Left ventricle myocardium inferior (tissue), 1 donor: ENCODE measurements at places on chromosomes 12 and 14. TPM values are rescaled to one million over a fixed set of nuclear protein-coding genes. Genes with fewer than 3 reads are reported as not detected.
A peak's percentile ranks its signal among the peaks of the same experiment; 100 is the strongest.

DNA sequence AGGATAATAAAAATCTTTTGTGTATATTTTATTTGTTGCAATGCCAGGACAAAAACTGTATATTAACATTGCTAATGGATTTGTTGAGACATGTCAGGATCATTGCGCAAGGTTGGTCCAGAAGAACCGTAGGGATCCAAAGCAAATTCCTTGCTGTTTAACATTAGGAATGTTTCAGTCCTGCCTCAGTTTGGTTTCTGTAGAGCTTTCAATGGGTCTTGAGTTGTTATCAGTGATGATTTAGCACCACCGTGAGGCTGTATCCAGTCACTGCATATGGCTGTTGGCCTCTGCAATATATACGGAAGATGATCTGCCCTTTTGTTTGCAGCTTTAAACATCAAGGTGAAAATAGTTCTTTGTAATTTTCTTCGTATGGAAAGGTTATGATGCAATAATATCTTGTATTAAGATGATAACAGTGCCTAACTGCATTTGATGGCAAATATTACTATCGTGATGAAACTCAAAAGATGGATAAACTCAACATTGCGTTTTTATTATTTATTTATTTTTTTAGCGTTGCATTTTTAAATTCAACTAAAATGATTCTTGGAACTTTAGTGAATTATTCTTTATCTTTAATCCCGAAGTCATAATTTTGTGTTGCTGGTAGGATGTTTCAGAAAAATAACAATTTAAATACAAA lies 231.2 kb downstream of the AKAP6 start:
- peaks cover 57% of the 10 kb centered on the region for H3K4me1 ChIP-seq
- no peak overlapping the region for H3K4me3 ChIP-seq
- no peak for DNase-seq

GRCh38 chr12:66152732-66153131 lies 17.1 kb downstream of the TMBIM4 start:
- H3K4me3 ChIP-seq, result no peak overlapping the region
- H3K27ac ChIP-seq, result no peak overlapping the region
- no peak for DNase-seq
- peaks cover 36% of the 10 kb centered on the region for H3K36me3 ChIP-seq

DNA sequence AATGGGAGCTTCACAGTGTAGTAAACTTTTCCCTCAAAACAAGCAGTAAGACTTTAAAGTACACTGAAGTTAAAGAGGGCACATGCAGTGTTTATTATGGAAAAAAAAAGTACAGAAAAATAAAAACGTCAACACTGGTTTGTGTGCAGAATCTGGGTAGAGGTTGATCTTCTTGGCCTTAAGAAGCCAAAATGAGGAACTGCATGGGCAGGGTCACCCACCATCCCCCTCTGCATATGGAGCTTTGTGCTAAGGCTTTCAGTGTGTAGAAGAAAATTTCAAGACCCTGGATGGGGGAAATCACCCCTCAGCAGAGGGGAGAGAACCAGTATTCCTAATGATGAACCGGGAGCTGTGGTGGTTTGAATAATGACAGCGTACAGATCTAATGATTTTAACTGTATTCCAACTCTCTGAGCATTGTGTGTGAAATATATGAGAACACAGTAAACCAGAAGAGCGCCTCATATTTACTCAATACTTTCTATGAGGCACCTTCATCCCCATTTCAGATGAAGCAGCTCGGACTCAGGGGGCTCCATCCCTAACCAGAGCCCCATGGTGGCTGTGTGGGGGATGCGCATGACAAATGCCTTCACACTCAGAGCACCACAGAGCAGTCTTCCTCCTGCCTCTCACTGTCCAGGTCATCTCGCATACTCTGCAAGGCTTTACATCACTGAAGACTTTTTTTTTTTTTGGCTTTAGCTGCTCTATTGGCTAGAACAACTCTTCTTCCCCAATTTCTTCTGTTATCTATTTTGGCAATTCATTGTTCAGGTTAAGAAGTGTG lies 33.4 kb downstream of the ACADS start:
- H3K27me3 ChIP-seq, result no peaks in the 10 kb centered on the region
- no peak for DNase-seq
- H3K4me1 ChIP-seq, result peaks cover 23% of the 10 kb centered on the region
- peaks cover 19% of the 10 kb centered on the region for H3K36me3 ChIP-seq
- H3K4me3 ChIP-seq, result no peak overlapping the region

DNA sequence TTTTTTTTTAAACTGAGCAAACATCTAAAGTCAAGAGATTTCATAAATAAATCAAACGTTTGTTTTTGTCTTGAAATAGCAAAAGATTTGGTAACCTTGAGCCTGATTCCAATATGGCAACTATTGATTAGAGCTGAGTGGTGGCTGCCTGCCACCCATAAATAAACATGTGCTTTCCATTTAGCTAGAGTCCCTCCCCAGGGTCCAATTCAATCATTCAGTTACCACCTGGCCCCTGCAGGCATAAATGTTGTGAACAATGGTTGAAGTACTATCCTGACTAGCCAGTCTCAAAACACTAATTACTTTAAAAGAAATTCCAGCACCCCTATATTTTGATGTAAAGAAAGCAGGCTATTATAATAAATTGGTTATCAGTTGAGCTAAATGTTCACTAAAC lies 129.7 kb upstream of the GRIP1 start:
- no peaks in the 10 kb centered on the region for H3K36me3 ChIP-seq
- H3K4me3 ChIP-seq, result no peak overlapping the region
- no peak overlapping the region for H3K27ac ChIP-seq
- DNase-seq, result no peak
- peaks cover 10% of the 10 kb centered on the region for H3K27me3 ChIP-seq
- no peaks in the 10 kb centered on the region for H3K4me1 ChIP-seq

DNA sequence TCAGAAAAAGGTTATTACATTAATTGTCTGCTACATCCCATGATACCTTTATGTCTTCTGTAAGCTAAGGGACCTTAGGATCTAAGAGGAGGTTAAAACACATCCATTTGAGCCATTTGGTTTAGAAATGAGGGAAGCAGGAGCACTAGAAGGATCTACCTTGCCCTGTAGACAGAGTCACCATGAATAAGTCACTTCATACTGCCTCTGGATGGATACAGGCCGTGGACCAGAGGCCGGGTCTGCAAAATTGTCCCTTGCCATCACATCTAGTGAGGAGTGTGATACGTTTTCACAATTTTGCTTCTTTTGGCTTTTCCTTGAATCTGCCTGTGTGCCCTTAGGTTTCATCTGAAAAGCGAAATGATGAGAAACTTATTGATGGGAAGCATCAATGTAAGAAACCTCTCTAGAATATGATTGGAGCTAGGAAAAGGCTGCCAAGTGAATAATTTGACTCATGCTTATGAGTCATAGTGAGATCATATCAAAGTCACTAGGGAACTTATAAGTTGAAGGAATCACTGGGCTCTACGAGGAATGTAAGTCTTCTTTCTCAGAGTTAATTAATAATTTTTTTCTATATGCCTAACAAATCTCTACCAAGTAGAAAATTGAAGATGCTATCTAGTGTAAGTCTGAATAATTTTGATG lies 10.8 kb downstream of the GLRX5 start:
- peak overlapping the region; percentile 66 for H3K27ac ChIP-seq
- peaks cover 12% of the 10 kb centered on the region for H3K36me3 ChIP-seq
- no peak for DNase-seq
- H3K4me1 ChIP-seq, result peaks cover 72% of the 10 kb centered on the region
- H3K4me3 ChIP-seq, result no peak overlapping the region

GRCh38 chr14:94398182-94398479 lies 9.7 kb upstream of the SERPINA1 start:
- H3K4me1 ChIP-seq, result no peaks in the 10 kb centered on the region
- DNase-seq, result no peak
- no peak overlapping the region for H3K27ac ChIP-seq
- H3K27me3 ChIP-seq, result peaks cover 83% of the 10 kb centered on the region

The PTGER2 gene
- 0.60 TPM for total RNA-seq

- peaks cover 53% of the 10 kb centered on the region for H3K36me3 ChIP-seq
- H3K4me1 ChIP-seq, result peaks cover 11% of the 10 kb centered on the region
- H3K27ac ChIP-seq, result no peak overlapping the region
- H3K27me3 ChIP-seq, result no peaks in the 10 kb centered on the region
- DNase-seq, result no peak
- H3K4me3 ChIP-seq, result no peak overlapping the region
Observed at GRCh38 chr12:21509768-21510167, 8.2 kb downstream of the GOLT1B start.

GRCh38 chr12:79597910-79598309 lies 92.9 kb downstream of the PAWR start:
- H3K4me1 ChIP-seq, result no peaks in the 10 kb centered on the region
- H3K27me3 ChIP-seq, result no peaks in the 10 kb centered on the region
- H3K4me3 ChIP-seq, result no peak overlapping the region
- H3K27ac ChIP-seq, result no peak overlapping the region
- no peaks in the 10 kb centered on the region for H3K36me3 ChIP-seq
